DMS79 (cell line): ENCODE measurements at places on chromosomes 2 and 18.

- no peak for DNase-seq
Measured at GRCh38 chr2:154452471-154452870, 246.0 kb upstream of the KCNJ3 start.

DNA sequence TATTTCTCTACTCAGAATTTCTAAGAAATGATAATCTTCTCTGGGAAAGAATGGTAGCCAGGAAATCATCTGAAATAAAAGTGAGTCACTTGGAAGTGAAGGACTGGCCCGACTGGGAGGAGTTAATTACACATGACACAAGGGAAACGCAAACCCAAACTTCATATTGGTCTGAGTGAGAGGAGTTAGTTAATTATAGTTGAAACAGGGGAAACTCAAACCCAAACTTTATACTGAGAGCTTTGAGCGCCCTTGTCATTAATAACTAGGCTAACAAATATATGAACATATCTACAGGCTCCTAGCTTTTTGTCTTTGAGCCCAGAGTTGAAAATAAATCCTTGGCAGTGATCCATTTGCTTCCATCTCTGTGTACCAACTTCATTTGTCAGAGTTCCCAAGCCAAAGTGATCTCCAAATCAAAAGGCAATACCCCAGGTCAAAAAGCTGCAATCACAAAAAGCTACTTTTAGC lies 187.8 kb upstream of the COL3A1 start:
- no peak for DNase-seq

GRCh38 chr18:21404426-21404825 lies 162.4 kb downstream of the GREB1L start:
- no peak for DNase-seq

DNA sequence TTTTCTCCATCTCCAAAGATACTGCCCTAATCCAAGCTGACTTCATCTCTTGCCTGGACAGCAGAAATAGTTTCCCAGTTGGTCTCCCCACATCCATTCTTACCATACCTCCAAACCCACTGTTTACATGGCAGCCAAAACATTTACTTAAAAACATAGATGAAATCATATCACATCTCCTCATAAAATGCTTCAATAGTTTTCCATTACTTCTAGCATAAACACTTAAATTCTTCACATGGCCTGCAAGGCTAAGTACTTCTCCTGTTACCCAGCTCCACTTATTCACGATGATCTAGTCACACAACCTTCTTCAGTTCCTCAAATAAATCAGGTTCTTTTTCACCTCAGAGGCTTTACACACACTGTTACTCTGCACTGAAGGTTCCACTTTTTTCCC lies 185.8 kb upstream of the ACVR2A start:
- peak; percentile 65 for DNase-seq

GRCh38 chr2:118709786-118710185 lies 137.7 kb downstream of the EN1 start:
- DNase-seq = no peak

GRCh38 chr18:79754831-79755351 lies 42.8 kb upstream of the KCNG2 start:
- DNase-seq = no peak

- DNase-seq = no peak
Measured at GRCh38 chr2:108393197-108393596, 15.4 kb downstream of the SULT1C4 start.

- no peak for DNase-seq
Measured at GRCh38 chr18:8766559-8767293, 61.4 kb downstream of the MTCL1 start.

DNA sequence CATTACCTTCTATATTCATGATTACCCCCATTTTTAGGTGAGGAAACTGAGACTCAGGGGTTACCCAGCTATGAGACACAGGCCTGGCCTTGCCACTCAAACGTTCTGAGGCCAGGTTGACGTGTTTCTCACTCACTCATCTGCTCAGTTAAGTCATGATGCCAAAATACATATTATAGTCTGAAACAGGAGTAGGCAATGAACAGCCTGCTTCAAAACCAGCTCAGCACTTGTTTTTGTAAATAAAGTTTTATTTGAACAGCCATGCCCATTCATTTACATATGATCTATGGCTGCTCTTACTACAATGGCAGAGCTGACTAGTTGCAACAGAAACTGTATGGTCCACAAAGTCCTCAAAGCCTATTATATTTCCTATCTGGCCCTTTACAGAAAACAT lies 74.1 kb upstream of the SMAD2 start:
- no peak for DNase-seq

- no peak for DNase-seq
Measured at GRCh38 chr2:99680946-99681345, 191.1 kb upstream of the REV1 start.

GRCh38 chr2:187934236-187934635 lies 357.4 kb upstream of the GULP1 start:
- DNase-seq = no peak

- no peak for DNase-seq
Measured at GRCh38 chr2:12428324-12428723, 288.4 kb upstream of the TRIB2 start.

- no peak for DNase-seq
Measured at GRCh38 chr2:75166491-75166890, 32.8 kb downstream of the TACR1 start.

DNA sequence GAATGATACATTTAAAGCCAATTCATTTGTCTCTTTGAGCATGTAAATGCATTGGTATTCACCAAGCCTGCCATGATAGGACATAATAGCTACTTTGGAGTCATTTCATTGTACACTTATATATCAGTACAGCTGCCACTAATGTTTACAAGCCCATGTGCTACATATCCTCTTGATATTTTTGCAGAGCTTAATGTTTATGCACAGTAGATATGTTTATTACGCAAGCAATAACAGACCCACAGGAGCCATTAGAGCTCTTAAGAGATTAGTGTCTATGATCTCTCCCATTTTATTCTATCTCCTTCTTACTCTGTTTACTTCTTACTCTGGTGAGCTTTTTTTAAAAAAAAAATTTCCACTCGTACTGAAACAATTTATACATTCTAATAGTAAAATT lies 1132.1 kb upstream of the ZEB2 start:
- no peak for DNase-seq

DNA sequence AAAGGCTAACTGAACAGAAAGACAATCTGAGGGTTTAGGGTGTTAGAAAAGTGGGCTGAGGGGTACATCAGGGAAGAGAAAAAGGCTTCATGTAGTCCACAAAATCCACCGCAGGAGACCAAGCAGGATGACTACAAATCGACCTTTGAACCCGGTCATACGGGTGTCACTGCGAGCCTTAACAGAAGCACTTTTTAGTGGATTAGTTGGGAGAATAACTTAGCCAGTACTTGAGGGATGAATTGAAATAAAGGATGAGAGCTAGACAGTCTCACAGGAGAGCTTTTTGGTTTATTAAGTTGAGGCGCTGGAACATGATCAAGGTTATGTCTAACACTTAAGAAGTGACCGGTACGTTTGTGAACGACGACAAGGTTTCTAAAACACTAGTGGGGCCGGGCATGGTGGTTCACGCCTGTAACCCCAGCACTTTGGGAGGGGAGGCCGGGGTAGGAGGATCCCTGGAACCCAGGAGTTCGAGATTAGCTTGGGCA lies 217.7 kb downstream of the MCFD2 start:
- DNase-seq = no peak

GRCh38 chr2:240947176-240947575 lies 41.0 kb downstream of the CROCC2 start:
- no peak for DNase-seq

- DNase-seq = no peak
Measured at GRCh38 chr2:173419506-173419905, 64.8 kb downstream of the CDCA7 start.

- DNase-seq = no peak
Measured at GRCh38 chr18:57505231-57505630, 70.1 kb downstream of the ONECUT2 start.

- DNase-seq = no peak
Measured at GRCh38 chr18:58565021-58565420, 63.9 kb downstream of the ALPK2 start.

DNA sequence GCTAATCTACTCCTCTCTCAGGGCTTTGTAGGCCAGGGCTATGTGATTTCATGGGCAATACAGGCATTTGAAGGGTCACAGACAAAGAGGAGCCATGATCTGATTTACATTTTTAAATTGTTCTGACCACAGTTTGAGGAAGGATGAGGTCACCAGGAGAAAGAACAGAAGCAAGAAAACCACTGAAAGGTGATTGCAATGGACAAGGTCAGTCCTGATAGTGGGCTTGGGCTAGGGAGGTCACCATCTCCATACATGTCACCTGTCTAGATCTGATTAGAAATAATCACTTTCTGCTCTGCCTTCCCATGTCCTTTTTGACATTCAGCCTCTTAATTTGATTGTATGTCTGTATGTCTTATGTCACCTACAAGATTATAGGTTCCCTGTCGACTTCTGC lies 248.9 kb upstream of the CWC22 start:
- no peak for DNase-seq

- DNase-seq = no peak
Measured at GRCh38 chr2:127388423-127389164, 819 bp upstream of the MAP3K2 start.
